Astrocyte of the spinal cord (primary cell): ENCODE measurements at places on chromosomes 6 and 20.
A peak's percentile ranks its signal among the peaks of the same experiment; 100 is the strongest.

DNA sequence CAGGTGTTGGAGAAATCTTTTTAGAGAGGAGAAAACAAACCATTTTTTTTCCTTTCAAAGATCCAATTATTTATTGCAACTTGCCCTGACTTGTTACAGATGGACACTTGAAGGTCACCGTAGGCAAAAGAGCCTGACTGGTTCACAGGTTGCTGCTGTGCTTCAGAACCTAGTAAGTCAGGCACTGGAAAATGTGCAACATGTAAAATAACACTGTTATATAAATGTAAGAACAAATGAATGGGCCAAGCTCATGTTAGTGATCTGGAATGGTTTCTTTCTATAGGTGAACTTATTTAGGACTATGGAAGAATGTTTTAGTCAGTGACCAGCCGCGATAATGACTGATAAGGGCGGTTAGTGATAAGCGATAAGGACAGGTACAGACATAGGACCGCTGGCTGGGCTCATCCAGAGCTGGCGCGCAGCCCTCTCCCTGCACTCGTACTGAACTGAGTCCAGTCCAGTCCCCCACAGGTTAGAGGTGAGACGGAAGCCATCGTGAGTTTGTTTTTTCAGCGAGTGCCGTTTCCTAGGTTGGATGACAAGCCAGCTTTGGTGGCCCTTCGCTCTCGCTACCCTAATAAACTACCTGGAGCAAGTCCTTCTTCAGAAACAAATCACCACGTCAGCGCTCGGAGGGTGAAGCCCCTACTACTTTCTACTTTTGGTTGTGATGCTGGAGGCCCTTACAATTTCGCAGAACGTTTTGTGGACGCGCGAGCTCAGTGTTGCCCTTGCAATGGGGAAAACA, 94.4 kb upstream of the PRDM1 start:
- DNase-seq, result no peak

- DNase-seq, result no peak
Measured at GRCh38 chr6:29295623-29296022, 5.9 kb upstream of the OR14J1 start.

DNA sequence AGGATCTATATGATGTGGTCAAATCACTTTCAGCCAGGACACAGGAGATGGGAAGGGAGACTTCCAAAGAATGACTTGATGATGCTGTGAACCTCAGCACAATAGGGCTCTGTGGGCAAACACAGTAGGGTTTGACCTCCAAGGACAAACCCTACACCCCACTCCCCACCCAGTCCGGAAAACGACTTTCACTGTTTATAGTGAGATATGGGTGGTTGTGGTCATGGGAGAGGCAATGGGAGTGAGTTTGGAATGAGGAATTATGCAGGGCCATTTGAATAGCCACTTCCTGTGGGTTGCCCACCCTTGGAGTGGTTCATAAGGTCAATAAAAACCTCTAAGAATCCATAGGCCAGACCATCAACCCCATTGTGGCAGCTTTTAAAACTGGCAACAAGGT, 38.4 kb upstream of the PRND start:
- DNase-seq, result peak; percentile 53

GRCh38 chr6:44630125-44631028, 242.9 kb downstream of the CDC5L start:
- DNase-seq, result peak; percentile 84

DNA sequence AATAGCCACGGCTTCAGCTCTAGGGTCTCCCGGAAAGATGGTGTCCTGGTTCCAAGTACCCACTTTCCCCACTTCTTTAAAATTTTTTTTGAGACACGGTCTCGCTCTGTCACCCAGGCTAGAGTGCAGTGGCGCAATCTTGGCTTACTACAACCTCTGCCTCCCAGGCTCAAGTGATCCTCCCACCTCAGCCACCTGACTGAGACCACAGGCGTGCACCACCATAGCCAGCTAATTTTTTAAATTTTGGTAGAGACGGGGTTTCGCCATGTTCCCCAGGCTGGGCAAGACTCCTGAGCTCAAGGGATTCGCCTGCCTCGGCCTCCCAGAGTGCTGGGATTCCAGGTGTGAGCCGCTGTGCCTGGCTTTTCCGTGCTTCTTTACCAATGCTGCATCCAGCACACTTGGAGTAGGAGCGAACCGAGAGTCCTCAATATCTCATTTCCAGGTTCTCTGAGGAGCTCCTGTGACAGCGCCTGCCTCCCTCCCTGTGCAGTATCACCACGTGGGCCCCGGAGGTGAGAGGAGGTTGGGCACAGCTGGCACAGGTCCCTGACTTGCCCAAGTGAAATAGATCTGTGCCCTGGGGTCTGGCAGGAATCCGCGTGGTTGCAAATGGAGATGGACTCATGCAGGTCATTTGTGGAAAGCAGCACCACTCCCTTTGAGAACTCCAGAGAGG, 37.3 kb downstream of the EZR start:
- no peak for DNase-seq

GRCh38 chr6:166281104-166281503, 27.1 kb downstream of the PRR18 start:
- no peak for DNase-seq

DNA sequence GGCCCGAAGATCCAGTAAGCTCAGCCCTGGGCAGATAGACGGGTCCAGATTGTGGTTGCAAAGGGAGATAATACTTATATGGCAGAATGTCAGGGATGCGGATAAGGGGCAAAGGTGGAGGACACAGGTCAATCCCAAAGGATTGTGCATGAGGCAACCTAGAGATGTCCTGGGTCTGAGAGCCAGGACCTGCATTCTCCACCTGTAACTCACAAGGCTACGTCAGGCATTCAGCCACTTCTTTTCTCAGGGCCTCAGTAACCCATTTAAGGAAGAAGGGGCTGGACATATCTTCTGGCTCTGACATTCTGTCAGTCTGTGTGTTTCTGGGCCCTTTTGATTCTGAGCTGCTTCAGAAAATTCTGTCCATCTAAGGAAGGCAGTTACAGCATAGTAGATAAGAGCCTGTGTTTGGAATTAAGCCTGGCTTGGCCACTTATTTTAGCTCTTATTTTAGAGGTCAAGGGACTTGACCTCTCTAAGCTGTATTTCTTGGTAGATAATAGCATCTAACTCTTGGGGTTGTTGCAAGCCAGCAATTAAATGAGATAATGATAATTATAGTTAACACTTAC, 40.2 kb downstream of the CNBD2 start:
- DNase-seq, result no peak

- no peak for DNase-seq
Measured at GRCh38 chr6:98107801-98108200, 726.6 kb upstream of the POU3F2 start.

GRCh38 chr20:58716476-58717277, 24.1 kb downstream of the NPEPL1 start:
- no peak for DNase-seq

DNA sequence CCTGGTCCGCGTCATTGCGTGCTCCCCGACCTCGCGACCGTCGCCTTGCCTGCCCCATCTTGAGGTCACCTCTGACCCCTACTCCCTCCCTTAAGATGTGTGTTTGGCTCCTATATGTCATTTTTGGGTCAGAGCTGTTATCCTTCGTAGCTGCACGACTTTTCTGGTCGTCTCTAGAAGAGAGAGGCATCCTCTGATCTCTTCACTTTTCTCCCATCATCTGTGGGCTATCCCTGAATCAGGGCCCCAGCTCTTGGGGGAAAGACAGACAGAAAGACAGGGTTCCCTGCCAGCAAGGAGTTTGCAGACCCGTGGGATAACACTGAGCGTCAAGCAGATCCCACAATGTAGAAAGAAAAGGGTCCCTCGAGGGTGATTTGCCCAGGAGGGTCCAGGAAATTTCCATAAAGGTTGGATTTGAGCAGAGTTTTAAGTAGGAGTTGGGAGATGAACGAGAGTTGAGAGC, 555 bp downstream of the FAM120B start:
- DNase-seq, result no peak

GRCh38 chr6:147717991-147718390, 209.5 kb downstream of the SAMD5 start:
- DNase-seq, result no peak
